ENCODE measurements at places on chromosomes 7 and 10.

DNA sequence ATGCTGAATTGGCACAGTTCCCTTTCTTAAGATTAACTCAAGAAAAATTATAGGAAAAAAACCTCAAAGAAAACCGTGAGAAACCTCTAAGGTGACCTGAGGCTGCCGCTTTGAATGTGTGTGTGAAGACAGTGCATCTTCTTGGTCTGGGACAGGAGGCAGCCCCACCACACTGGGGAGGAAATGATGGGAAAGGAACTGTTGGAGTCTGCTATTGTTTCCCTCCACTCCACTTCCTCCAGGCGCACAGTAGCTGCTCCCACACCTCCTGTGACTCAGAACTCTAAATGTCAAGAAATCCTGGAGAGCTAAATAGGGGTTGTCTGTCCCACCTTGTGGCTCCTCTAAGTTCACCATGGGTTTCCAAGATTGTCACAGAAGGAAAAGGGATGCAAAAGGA lies 179.4 kb downstream of the PDE1C start:
- no peak for DNase-seq

GRCh38 chr7:40493609-40494051 lies 358.8 kb downstream of the SUGCT start:
- DNase-seq, result no peak

GRCh38 chr10:97573021-97573420 lies 442 bp downstream of the ANKRD2 start:
- no peak for DNase-seq

GRCh38 chr10:79331709-79332108 lies 15.6 kb upstream of the PPIF start:
- DNase-seq, result peak; percentile 37

- no peak for DNase-seq
Observed at GRCh38 chr7:24697416-24697815, 59.8 kb downstream of the GSDME start.

DNA sequence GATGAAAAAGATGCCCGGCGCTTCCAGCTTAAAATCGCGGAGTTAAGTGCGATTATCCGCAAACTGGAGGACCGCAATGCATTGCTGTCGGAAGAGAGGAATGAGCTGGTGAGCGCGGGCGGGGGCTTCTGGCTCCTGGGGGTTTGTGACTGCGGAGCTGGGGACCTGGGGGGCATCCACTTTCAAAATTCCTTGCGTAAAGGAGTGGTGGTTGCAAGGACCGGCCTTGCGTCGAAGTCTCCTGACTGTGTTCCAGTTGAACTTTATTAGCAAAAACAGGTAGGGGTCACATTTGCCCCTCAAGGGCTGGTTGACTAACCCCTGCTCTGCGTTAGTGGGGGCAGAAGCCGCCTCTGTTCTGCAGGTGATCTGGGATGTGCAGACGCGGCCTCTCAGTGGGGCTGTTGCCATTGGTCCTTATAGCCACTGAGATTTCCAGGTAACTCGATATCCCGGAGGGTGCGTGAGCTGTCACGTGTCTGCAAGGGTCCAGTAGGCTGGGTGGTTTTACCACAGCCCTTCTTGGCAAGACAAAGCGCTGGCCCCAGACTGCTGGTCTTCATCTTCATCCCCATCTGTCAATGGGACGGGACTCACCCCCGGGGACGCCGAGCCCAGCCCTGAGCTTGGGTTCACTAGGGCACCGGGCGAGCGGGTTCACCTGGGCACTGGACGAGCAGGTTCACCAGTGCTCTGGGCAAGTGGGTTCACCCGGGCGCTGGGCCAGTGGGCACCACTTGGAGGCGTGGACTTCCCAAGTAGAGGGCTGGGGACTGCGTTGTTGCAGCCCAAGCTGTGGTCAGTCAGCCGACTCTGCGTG lies 51.5 kb upstream of the DPYSL4 start:
- no peak for DNase-seq

DNA sequence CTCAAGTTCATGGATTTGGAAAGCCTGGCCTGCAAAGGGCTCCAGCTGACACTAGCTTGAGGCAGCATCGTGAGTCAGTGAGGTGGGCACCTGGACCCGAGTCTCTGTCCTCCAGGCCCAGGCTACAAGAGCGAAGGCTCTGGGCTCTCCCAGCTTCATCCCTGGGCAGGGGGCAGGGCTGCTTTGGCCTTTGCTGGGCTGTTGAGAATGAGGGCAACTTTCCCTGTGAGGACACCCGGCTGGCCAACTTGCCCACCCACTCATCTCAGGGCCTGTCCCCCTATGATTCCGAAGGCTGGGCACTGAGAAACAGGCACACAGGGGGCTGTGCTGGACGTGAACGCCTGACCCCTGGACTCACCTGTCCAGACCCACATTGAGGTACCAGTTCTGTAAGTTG lies 24.4 kb downstream of the LDB3 start:
- DNase-seq, result no peak

DNA sequence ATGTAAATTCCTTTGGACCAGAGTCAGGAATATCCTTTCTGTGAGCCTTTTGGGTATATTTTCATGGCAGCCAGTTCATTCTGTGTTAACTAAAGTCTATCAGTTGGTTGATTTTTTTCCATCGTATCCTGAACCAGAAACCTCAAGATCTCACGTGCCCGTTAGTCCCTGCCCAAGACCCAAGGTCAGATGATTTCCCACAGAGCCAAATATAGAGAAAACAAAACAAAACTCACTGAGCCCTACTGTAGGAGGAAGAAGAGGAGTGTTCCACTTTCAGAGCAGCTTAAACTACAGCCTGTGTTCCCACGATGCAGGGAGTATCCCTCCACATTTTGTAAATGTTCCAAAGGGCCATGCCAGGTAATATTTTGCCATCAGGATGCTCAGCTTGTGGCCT lies 96.0 kb upstream of the ADO start:
- no peak for DNase-seq

DNA sequence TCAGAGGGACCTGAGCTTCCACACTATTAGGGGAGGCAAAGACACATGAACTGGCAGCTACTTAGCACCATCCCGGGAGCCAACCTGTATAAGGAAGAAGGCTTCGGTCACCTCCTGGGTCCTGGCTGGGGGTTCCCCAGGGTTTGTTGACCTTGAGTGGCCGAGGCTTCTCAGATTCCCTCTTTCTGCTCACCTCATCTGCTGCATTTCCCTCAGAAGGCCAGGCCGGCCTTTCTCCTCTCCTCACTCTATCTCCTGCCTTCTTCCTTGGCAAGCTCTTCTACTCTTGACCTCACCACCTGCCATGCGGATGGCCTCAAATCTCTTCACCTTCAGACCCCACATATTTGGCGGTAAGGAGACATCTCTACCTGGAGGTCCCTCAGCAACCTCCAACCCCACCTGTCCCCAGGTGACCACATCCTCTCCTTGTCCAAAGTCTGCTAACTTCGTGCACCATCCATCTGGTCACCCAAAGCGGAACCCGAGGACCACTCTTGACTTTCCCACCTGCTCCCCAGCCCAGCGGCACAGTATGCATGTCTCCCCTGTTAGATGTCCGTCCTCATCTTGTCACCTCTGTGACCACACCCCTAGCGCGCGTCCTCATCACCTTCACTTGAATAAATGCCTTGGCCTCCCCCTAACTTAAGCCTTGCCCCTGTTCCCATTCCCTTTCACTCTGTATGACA lies 133.8 kb upstream of the UNC5B start:
- DNase-seq, result no peak

- DNase-seq, result no peak
Observed at GRCh38 chr10:49071160-49071761, 44.1 kb downstream of the VSTM4 start.

- no peak for DNase-seq
Observed at GRCh38 chr10:6498771-6499170, 81.3 kb downstream of the PRKCQ start.

GRCh38 chr7:149868623-149869290 lies 5.0 kb upstream of the ATP6V0E2 start:
- no peak for DNase-seq

GRCh38 chr10:86254526-86255174 lies 111.9 kb downstream of the GRID1 start:
- DNase-seq, result no peak

DNA sequence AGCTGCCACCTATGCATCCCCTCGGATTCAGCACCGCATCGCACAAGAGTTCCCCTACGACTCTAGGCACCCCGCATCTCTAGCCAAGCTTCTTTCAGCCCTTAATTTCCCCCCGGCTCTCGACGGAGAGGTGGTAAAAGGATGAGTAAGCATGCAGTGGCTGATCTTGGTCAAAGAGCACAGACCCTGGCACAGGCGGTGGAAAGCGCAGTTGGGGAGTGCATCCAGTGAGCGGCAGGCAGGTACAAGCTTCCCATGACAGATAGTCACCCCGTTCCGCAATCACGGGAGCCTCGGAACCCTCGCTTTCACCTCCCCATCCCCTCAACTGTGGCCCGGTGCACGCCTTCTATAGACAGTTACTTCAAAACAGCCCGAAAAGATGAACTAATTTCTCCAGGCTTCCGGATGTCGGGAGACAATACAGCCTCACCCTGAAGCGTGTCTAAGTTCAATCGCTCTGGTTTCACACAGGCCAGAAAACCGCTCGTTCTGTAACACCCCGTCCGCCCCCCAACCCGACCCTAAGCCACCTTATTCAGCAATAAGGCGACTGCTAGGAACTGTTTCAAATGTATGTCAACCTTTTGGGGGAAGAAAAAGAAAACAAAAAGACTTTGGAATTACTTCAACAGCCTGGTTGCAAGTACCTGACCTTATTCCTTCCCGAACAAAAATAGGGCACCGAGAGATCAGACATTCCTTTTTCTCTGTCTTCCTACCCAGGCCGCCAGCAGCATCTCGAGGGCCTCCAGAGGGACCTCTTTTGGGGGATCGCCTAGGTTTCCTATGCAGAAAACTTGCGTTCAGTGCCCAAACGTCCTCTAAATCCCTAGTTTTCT lies 1.4 kb downstream of the RHEB start:
- DNase-seq, result no peak

DNA sequence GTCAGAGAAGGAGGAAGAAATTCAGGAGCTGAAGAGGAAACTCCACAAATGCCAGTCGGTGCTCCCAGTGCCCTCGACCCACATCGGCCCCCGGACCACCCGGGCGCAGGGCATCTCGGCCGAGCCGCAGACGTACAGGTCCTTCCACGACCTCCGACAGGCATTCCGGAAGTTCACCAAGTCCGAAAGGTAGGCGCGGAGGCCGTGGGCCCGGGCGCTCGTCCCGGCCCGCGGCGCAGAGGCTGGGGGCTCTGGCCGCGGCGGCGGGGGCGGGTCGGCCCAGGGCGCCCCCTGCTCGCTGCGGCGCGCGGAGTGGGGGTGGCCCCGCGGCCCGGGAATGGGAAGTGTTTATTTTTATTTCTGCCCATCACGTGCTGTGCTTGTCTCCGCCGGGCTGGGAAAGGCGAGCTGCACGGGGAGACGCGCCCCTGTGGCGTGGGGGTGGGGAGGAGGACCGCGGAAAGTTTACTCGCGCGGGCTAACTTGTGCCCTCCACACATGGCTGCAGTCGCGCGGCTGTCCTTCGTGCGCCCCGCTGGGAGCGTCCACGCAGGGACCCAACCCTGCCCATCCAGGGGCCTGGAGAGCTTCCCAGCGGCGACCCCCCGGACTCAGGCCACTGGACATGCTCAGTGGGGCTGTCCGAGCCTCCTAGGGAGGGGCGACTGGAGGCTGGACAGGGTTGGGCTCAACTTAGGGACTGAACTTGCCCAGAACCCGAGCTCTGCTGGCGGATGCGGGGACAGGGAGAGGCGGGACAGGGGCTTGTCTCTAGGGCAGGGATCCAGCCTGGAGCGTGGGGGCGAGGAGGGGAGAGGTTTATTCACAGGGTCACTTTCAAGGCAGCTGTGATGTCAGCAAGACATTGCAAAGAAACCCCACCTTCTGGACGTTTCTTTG lies 82.6 kb upstream of the PRKG1 start:
- no peak for DNase-seq

GRCh38 chr7:15219758-15220157 lies 317.2 kb upstream of the DGKB start:
- DNase-seq, result no peak

DNA sequence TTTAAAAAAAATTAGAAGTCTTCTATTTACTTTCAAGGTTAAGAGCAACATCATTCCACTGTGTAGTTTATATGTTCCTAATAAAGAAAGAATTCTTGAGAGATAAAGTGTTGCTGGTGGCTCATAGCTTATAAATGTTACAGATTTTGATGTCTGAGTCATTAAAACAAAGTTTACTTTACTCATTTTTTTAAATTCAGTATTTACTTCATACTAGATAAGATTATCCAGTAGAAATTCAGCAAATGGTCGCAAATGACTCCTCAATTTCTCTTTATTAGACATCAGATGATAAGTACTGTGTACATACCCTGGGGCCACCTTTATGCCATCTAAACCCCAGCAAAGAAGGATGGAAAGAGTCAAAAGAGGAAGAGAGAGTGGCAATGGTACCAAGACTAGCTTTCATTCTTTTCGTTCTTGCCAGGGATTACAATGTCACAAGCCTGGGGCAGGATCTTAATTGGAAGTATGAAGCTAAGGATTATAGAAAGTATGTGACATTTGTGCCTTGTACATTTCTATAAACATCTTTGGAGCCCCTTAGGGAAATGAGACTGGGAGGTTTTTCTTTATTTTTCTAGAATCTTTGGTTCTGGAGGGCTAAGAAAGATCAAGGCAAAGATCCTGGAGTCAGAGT lies 206.1 kb downstream of the CHRM2 start:
- DNase-seq, result no peak

- DNase-seq, result no peak
Observed at GRCh38 chr7:142896741-142897379, 11.3 kb upstream of the TRPV6 start.

DNA sequence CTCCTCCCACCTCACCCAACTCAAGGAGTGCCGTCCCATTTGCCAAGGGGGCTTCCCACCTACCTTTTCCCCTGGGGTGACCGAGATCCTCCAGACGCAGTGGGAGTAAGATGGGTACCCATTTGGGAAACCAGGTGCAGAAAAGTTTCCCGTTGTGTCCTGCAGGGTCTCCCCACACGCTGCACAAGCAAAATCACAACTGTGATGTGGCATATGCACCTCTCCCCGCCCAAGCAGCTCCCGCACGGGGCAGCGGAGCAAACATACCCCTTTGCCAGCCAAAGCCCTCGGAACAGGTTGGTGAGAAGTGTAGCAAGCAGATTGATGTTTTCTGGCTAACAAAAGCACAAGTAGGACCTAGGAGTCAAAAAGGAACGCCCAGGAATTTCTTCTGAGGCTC lies 51.5 kb upstream of the OPALIN start:
- no peak for DNase-seq

DNA sequence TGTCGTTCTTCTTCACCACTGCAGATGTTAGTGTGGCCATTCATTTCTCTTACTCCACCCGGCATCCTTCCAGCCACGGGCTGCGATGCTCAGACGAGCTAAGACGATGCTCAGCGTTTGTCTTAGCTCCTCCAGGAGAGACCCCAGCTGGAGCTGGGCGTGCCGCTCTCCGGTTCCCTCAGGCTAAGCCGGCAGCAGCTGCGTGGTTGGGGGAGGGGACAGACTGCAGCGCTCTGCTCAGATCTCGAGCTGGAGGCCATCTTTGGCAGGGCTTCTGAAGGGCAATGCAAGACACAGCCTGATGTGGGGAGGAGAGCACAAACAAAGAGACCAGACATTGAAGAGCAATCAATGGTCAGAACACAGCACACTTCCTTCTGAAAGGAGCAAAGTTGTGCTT lies 4.8 kb downstream of the INA start:
- DNase-seq, result peak; percentile 18

All from fibroblast of the conjunctiva (primary cell).